Activated T-helper 9 cell treated with anti-CD3 and anti-CD28 coated beads, Interleukin-2, amount 50 U/mL, for 16 hours (primary cell): ENCODE measurements at places on chromosomes 3 and 15.

GRCh38 chr3:24177201-24177600 is 232.1 kb downstream of the NR1D2 start:
- no peak for DNase-seq

DNA sequence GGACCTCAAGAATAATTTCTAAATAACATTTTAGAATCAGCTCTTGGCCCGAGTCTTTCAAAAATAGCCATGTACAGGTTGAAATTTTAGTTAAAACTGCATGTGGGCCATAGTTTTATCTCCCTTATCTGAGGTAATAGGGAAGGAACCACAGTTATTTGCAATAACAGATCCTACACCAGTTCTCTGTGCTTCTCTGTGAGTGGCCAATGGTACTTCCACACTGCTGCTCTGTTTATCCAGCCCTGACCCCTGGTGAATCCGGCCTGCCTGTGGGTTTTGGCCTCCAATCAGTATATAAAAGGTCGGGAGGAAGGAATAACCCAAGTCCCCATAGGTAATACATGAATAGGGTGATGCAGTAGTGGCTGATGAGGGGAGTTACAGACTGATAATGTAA is 48.0 kb upstream of the TNIK start:
- no peak for DNase-seq

- no peak for DNase-seq
Measured at GRCh38 chr3:172666181-172666872, 44.5 kb downstream of the NCEH1 start.

DNA sequence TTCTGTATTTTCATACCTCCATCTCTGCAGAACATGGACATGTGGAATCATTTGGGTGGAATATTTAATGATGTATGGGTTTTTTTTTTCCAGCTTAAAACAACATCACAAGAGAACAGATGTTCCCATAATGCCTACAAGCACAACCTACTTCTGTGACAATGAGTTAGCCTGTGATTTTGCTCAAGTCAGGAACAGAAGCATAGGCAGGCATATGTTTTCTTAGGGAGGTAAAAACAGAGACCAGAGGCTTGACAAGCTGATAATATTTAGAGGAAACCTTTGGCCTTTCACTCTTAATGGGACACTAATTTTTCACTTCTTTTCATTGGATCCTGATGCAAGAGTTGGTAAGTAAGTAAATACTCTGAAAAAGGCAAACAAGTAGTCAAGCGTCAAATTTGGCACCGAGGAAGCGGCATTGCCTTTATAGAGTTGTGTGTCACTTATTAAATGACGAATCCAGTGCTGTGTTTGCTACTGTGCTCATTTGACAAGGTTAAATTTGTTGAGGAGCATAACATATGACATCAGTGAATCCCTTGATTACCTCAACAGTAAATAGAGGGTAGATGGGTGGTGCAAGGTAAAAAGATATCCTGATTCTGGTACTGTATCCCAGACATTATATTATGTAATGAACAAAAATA is 66.7 kb upstream of the RBMS3 start:
- no peak for DNase-seq

DNA sequence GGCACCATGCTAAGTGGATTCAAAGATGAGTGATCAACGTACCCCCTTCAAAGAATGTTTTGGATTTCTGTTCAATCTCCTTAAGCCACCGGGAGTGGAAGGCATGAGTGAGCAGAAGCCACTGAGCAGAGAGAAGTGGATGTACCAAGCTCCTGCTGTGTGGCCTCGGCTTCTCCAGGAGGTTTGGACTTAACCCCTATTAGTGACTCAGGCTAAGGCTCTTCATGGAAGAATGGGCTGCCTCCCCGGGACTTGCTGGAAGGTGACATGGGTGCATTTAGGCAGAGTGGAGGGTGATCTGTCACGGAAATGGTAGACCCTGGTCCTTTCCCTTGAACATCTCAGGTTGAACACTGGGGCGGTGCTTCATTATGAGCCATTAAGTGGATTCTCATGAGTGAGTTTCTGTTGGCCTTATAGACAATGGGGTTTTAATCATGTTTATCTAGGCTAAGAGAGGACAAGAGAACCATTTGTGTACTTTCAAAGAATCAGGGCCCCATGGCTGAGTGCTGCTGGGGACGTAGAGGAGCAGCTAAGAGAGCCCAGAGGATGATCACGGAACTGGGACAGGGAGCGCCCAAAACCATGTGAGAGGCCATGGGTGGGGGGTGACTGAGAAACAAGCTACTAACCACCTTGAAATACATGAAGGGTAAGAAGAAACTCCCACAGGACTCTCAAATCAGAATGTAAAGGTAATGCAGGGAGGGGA is 62.2 kb downstream of the HES1 start:
- no peak for DNase-seq

GRCh38 chr15:81166636-81167305 is 29.9 kb upstream of the IL16 start:
- DNase-seq, result no peak

GRCh38 chr3:181086011-181086410 is 96.5 kb upstream of the DNAJC19 start:
- DNase-seq, result no peak

GRCh38 chr3:59101231-59101736 is 51.5 kb upstream of the CFAP20DC start:
- no peak for DNase-seq

- DNase-seq, result no peak
Measured at GRCh38 chr15:63243776-63244175, 33.6 kb upstream of the APH1B start.

DNA sequence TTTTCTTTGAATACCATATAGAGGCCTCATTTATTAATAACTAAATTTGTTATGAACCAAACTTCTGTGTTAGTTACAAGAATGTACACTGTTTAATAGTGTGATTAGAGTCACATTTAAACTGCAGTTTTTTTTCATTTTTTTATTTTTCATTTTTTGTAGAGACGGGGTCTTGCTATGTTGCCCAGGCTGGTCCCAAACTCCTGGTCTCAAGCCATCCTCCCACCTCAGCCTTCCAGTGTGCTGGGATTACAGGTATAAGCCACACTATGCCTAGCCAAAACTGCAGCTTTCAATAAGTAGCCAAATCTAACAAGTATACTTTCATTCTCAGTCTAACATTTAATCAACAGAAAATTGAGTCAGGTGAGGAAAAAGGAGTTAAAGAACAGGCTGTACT is 10.2 kb upstream of the ATP11B start:
- DNase-seq, result no peak

DNA sequence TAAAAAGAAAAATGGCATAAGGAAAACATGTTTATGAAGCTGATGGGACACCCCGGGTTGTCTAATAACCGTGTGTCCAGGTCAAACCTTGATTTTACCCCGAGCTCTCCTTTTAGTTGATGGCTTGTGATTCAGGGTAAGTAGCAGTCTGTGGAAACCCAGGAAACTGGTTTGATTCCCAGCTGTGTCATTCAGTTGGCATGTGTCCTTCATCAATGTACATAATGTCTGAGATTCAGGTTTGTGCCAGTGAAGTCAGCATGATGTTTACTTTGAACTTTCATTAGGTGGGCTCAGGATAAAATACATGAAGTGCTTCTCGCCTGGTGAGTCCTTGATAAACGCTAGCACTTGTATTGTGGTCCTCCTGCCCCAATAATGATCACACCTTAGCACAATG is 4.3 kb upstream of the COPG1 start:
- DNase-seq, result no peak

DNA sequence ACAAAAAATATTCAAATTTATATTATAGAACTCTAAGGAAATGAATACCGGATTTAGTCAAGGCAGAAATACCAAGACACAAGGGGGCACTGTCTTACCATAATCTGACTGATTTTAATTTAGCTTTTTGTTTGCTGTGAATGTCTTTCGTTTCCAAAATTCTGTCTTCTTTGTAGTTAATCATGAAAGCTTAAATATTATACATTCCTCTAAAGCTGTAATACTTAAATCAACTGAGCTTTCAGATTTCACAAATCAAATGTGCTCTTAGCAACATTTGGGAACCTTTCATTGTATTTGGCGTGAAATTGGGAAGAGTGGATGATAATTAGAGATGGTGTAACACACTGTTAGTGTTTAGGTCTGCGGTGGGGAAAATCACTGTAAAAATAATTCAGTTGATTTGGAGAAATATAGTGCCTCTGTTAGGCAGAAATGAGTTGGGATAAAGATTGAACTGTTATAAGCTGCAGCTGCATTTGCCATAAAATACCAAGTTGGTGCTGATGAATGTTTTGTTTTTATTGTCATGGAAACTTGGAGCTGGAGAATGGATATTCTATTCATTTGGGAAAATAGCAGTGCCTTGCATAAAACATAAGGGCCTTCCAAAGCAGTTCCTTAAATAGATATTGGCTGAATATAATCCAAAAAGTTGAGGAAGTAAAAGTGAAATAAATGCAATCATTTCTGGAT is 228.2 kb downstream of the TCF12 start:
- DNase-seq, result no peak

GRCh38 chr15:88223084-88223483 is 33.5 kb downstream of the NTRK3 start:
- DNase-seq, result no peak

GRCh38 chr3:156902916-156903315 is 76.8 kb downstream of the LEKR1 start:
- no peak for DNase-seq

- DNase-seq, result no peak
Measured at GRCh38 chr3:160874736-160875135, 118.7 kb downstream of the PPM1L start.

- no peak for DNase-seq
Measured at GRCh38 chr3:67329358-67329757, 325.1 kb downstream of the SUCLG2 start.

GRCh38 chr15:33074942-33075341 is 119.6 kb downstream of the FMN1 start:
- no peak for DNase-seq

DNA sequence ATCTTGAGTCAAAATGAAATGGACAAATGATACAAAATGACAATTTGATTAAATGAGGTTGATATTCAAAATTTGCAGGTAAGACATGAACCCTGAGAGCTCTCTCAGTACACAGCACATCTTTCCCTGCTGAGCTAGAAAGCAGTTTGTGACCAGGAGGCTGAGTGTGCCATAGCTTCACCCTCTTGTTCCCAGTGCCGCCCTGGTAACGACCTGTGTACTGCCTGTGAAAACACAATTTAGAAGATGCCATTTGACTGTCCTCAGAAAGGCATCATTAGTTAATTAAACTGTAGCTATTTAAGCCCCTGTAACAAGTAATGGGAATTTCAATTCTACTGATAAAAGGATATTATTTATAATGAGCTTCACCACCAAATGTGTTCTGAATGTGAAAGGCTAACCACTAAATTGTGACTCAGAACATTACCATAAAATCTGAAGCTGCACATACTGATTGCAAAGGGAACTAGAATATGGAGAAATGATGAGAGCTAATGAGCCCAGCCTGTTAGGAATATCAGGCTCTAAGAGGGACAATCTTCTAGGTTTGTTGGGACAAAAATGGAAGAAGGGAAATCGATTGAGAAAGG is 212.9 kb upstream of the ARPP21 start:
- no peak for DNase-seq
